Metanephros (tissue), 2 donors: ENCODE measurements at places on chromosomes 2 and 18. TPM values are rescaled to one million over a fixed set of nuclear protein-coding genes. Genes with fewer than 3 reads are reported as not detected.

The SALL3 gene
- 10.9 TPM for total RNA-seq

The ANO7 gene
- 1.6 TPM for total RNA-seq

The IKZF2 gene
- total RNA-seq, result 13.5 TPM

The C1GALT1C1L gene
- 1.1 TPM for total RNA-seq

The FAP gene
- total RNA-seq, result 17.2 TPM

The DLX2 gene
- total RNA-seq, result not detected

The SIGLEC15 gene
- 0.41 TPM for total RNA-seq

The RTP5 gene
- not detected for total RNA-seq

The HOXD11 gene
- total RNA-seq, result 40.2 TPM

The HOXD1 gene
- total RNA-seq, result 5.5 TPM

The GDF7 gene
- 14.5 TPM for total RNA-seq

The AGAP1 gene
- 28.2 TPM for total RNA-seq

The MC4R gene
- not detected for total RNA-seq
